ENCODE measurements at places on chromosomes 5 and 9.

DNA sequence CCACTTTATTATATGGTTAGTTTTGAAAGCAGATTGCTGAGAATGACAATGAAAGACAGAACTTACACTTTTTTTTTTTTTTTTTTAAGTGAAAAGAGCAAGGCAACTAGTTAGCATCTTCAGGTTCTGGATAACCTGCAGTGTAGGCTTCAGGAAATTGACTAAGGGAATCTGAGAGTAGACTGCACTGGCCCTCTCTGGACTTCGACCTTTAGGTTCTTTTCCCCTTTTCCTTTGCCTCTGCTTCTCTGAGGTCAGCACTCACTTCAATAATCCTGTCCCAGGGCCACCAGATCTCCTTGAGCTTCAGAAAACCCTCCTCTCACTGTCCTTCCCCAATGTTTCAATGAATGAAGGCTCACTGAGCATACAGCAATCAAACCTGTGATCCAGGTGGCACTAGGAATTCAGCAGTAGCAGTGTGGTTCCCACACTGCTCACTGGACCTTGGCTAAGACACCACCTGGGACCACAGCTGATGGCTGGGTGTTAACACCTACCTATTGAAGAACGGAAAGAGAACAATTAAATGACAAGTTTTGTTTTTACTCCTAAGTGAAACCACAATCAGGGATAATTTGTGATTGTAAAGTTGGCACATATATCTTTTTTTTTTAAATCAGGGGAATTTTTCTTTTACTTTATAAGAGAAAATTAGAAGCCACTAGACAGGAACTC, 85.8 kb upstream of the IL6ST start:
- no peak for DNase-seq

GRCh38 chr5:112693301-112693700, 44.4 kb upstream of the APC start:
- no peak for DNase-seq

- DNase-seq, result no peak
Observed at GRCh38 chr9:22469928-22470544, 23.4 kb downstream of the DMRTA1 start.

- no peak for DNase-seq
Observed at GRCh38 chr9:35840881-35841644, 12.0 kb downstream of the TMEM8B start.

DNA sequence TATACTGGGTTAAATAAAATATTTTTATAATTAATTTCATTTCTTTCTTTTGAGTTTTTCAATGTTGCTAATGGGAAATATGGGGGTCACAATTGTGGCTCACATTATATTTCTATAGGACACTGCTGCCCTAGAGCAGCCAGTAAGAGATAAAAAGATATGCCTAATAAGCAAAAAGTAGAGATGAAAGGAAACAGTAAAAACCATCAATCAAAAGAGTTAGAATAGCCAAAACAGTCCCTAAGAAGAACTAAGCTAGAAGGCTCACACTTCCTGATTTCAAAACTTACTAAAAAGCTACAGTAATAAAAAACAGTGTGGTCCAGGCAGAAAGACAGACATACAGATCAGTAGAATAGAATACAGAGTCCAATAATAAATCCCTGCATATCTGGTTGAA, 104.4 kb downstream of the FANCC start:
- DNase-seq, result no peak

DNA sequence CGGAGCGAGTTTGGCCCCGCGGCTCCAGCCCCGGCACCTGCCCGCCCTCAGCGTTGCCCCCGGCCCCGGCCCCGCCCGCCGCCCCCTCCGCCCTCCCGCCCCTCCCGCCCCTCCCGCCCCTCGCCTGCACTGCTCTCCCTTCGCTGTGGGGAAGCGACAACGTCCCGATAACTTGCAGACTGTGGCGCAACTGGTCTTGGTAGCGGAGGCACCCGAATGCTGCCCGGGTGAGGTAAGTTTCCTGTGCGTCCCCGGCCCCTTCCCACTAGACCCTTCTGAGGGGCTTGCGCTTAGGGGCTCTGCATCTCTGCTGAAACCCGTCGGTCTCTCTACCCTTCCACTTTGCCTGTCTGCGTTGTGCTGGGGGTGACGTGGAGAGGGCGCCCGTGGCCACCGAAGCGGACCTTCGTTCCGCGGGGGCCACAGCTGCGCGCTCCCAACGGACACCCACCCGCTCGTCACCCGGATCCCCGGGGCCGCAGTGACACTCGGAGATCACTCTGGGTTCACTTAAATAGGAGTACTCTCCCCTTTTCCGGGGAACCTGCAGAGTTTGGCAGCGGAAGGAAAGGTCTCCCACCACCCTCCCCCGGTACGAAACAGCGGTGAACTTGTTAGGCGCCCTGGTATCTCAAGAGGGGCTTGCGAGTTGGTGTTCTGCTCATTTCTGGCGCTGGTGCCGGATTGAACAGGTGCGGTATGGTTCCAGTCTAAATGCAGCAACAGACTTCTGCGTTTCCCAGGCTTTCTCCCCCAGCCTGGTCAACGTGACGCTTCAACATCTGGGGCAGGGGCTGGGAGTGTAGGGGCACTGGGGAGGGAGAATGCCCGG, 707 bp downstream of the PIP5K1B start:
- DNase-seq, result no peak

DNA sequence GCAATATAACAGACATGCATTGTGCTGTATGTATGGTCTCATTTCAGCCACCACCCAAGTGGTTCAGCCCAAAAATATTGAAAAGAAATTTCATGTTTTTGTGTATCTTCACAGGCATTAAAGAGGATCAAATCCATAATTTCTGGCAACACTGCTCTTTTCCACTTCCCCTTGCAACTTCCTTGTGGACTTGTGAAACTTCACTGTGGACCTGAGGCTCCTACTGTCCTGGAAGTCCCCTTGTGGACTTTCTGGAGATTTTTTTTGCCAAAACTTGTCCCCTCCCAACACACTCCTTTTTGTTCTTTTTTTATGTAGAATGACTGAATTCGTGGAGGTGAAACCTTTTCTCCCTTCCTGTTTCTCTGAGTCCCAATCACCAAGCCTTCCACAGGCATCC, 14.3 kb downstream of the OTULINL start:
- no peak for DNase-seq

GRCh38 chr9:92617951-92618510, 51.9 kb downstream of the IPPK start:
- no peak for DNase-seq

GRCh38 chr5:165576678-165577275, 2071.4 kb downstream of the MAT2B start:
- no peak for DNase-seq

- no peak for DNase-seq
Observed at GRCh38 chr5:62043289-62044280, 262.4 kb upstream of the KIF2A start.

GRCh38 chr5:38645508-38645907, 89.1 kb upstream of the LIFR start:
- no peak for DNase-seq

DNA sequence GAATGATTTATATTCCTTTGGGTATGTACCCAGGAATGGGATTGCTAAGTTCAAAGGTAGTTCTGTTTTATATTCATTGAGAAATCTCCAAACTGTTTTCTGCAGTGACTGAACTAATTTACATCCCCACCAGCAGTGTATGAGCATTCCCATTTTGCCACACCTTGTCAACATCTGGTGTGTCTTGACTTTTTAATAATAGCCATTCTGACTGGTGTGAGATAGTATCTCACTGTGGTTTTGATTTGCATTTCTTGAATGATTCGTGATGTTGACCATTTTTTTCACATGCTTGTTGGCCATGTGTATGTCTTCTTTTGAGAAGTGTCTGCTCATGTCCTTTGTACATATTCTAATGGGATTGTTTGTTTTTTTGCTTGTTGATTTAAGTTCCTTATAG, 421.5 kb downstream of the KIAA0825 start:
- DNase-seq, result no peak

DNA sequence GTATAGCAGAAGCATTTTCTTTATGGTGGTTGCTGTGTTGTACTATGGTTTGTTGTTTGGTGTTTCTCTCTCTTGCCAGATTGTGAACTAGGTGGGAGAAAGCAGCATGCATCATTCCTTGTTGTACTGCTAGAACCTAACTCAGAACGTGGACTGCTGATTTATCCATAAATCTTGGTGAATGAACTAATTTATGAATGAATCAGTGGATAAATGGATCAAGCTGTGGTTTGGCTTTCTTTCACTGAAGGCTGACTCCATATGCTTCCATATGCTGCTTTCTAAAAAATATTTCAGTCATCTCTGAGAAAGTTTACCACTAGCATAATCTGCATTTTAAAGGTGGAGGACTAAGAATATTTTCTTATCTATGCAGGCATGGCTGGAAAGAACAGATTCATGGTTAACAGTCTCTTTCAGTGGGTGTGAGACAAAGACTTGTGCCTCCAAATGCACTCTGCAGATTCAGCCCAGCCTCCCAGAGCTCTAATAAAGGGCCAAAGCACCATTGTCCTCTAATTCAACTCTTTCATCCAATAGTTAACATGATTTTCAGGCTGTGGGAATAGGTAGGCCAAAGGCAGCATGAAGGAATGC, 237.7 kb downstream of the SH3GL2 start:
- DNase-seq, result no peak

GRCh38 chr9:114953959-114954358, 23.6 kb upstream of the TNFSF8 start:
- DNase-seq, result peak; percentile 36
